ENCODE measurements at places on chromosomes 5 and 9.
A peak's percentile ranks its signal among the peaks of the same experiment; 100 is the strongest.

GRCh38 chr5:140351609-140352334, 5.4 kb upstream of the HBEGF start:
- DNase-seq, result peak; percentile 92

DNA sequence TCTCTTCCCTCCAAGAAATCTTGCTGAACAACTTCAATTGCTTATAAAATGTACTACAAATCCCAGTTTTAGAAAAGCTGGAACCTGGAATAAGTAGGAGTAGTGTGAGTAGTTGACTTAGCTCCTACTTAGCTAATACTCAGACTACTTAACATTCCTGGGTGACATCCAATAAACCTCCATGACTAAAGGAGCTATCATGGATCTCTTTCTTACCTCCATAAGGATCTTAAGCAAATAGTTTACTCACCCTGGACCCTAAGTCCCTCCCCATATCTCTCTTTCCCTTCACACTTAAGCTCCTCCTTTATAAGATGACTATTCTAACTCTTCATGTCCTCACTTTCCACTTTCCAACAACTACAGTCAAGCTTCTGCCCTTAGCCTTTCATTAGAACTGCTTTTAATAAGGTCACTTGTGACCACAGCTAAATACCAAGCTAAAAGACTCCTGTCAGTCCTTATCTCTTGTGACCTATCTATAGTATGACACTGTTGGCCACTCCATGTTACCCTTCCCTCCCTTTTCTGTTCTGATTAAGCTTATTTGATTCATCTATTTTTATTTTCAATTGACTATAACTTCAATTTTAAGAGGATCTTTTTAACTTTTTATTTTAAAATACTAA, 194.9 kb downstream of the RFX3 start:
- peak; percentile 41 for DNase-seq

- DNase-seq, result peak; percentile 50
These were observed 53.4 kb upstream of the SUB1 start for GRCh38 chr5:32531885-32532520.

DNA sequence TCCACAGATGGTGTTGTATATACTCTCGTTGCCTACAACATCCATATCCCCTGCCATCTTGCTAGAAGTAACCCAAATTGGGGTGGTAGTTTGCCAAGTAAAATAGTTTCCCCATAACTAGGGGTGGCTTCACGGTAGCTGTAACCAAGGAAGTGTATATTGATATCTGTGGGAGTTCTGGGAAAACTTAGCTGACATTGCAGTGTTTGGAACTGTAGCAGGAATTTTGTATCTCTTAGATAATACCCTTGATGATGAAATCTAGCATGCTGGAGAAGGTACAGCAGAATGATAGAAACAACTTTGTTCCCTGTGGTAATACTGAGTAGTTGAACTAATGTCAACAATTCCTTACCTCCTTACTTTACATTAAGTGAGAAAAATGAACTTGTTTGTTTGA, 29.8 kb downstream of the FBXL7 start:
- DNase-seq, result no peak

GRCh38 chr9:31334837-31335528, 1049.5 kb upstream of the ACO1 start:
- no peak for DNase-seq

DNA sequence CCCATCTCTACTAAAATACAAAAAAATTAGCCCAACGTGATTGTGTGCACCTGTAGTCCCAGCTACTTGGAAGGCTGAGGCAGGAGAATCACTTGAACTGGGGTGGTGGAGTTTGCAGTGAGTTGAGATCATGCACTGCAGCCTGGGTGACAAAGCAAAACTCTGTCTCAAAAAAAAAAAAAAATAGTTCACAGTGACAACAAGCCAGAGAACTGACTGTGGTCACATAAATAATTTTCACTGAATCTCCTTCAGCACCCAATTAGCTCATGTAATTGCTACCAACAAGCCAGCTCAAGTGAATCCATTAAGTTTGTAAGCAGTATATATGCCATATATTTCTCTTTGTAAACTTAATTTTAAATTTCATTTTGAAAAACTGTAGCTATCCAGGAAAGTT, 14.5 kb upstream of the AFAP1L1 start:
- DNase-seq, result no peak

DNA sequence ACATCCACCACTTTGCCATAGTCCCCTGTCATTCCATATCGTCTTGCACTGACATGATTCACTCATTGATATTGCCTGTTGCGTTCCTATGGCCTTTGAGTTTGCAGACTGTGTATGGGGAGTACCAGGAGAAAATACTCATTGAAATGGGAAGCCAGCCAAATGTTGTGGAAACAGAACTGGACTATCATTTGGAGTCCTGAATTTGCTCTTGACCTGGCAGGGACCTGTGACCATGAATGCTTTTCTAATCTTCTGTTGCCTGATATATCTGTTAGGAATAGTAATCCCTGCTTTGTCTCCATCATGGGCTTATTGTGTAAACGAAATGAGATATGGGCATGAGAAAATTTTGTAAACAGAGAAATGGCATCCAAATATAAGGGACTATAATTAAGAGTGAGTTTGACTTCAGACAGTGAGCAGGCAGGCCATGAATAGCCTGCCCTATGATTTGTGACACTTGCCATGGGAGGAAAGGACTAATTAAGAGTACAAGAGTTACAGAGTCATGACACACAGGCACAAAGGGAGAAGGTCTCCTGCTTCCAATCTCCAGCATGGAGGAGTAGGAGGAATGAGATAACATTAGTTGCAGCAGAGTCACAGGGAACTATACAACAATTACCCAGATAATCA, 572.9 kb upstream of the SGCD start:
- DNase-seq, result no peak

- DNase-seq, result peak; percentile 48
These were observed 5.1 kb upstream of the RALGDS start for GRCh38 chr9:133125941-133126696.

GRCh38 chr5:68350176-68350575, 134.6 kb downstream of the PIK3R1 start:
- no peak for DNase-seq
